ENCODE measurements at places on chromosomes 7 and 10. TPM values are rescaled to one million over a fixed set of nuclear protein-coding genes. Genes with fewer than 3 reads are reported as not detected.

- no peak for DNase-seq
Measured at GRCh38 chr10:91602868-91603568, 29.9 kb downstream of the PPP1R3C start.

DNA sequence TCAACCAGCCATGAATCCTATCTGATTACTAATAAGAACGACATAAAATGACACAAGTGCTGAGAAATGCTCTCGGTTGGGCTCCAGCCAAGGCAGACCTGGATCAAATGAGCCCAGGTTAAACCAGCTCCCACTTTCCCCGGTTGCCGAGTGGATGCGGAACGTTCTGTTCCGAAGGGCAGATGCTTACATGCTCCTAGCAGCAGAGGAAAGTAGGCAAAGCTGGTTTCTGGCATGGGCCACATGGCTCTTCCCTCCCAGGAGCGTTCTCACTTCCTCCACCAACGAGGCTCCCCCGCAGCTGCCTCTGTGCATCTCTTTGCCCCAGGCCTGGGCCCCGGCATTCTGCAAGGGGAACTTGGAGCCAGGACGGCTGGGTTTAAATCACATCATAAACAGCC, 61.8 kb upstream of the SDK1 start:
- DNase-seq, result no peak

GRCh38 chr10:84537447-84537931, 209.1 kb downstream of the CCSER2 start:
- DNase-seq, result peak; percentile 83

Gene FBXL15
- 23.6 TPM for total RNA-seq

GRCh38 chr10:132628966-132629900, 91.6 kb downstream of the INPP5A start:
- no peak for DNase-seq

Gene SUGCT
- 2.2 TPM for total RNA-seq

DNA sequence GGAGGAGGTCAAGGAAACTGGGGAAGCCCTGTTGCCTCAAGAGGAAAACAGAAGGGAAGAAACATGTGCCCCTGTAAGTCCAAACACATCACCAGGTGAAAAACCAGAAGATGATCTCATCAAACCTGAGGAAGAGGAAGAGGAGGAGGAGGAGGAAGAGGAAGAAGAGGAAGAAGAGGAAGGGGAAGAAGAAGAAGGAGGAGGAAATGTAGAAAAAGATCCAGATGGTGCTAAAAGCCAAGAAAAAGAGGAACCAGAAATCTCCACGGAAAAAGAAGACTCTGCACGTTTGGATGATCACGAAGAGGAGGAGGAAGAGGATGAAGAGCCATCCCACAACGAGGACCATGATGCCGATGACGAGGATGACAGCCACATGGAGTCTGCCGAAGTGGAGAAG, 82.7 kb upstream of the SAMD8 start:
- no peak for DNase-seq

DNA sequence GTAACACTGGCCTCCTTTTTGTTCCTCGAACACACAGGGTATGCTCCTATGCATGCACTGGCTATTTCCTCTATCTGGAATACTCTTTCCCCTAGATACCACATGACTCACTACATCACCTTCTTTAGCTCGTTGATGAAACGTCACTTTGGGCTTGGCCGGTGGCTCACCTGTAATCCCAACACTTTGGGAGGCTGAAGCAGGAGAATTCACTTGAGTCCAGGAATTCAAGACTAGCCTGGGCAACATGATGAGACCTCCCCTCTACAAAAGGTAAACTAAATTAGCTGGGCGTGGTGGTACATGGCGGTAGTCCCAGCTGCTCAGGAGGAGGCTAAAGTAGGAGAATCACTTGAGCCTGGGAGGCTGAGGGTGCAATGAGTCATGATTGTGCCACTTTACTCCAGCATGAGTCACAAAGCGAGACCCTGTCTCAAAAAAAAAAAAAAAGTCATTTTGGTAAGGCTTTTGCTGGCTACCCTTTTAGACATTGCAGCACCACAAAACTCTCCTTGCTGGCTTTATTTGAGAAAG, 14.5 kb downstream of the ANKIB1 start:
- DNase-seq, result peak; percentile 15

DNA sequence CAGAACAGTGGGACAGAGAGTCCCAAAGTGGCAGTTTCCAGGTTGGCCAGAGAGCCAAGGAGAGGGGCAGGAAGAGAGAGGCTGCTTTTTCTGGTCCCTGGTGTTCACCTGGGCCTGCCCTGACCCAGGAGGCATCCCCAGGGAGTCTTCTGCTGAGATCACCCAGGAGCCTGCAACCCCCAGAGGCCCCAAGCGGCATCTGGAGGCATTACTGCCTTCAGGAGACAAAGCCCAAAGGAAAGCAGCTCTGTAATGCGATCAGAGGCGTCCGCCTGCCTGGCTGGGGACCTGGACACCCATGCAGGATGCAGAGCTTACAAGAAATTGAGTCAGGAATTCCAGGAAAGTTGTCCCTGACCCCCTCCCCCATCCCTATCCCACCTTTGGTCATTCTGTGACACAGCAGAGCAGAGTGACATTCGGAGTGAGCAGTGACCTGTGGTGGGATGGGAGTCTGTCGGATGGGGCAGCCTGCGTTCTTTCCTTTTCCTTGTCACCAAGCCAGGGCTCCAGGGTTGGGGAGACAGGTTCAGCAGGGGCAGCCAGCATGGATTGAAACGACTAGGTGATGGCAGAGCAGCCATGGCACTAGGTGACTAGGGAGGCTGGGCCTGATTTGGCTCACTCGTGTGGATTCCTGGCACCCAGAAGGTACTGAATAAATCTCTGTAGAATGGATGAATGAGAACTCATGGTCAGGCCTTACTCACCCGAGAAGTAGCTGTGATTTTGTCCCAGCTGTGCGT, 10.4 kb downstream of the UNC5B start:
- peak; percentile 76 for DNase-seq

GRCh38 chr10:105549731-105550130, 908.6 kb downstream of the SORCS3 start:
- no peak for DNase-seq

- DNase-seq, result no peak
Measured at GRCh38 chr10:77879710-77880109, 46.8 kb downstream of the DLG5 start.

DNA sequence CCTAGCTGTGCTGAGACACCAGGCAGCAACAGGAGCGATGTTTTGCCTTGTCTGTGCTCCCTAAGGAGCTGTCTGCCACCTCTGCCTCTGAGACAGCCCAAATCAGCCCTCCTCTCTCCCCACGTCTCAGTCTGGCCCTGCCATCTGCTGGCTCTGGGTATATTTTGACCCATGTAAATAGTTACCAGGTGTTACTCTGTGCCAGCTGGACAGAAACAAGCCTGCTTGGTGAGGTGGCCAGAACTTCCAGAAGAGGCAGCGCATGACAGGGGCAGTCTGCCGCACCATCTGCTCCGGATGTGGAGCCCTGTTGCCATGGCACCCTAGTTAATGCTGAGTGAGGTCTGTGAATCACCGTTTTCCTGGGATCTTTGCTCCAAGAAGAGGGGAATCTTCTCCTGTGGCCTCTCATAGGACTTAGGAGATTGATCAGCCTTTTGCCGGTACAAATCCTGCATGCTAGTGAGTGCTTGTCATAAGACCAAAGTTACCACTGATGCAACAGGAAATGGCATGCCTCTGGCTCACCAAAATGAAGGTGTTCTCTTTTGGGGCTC, 31.8 kb downstream of the GSTO2 start:
- DNase-seq, result peak; percentile 100

DNA sequence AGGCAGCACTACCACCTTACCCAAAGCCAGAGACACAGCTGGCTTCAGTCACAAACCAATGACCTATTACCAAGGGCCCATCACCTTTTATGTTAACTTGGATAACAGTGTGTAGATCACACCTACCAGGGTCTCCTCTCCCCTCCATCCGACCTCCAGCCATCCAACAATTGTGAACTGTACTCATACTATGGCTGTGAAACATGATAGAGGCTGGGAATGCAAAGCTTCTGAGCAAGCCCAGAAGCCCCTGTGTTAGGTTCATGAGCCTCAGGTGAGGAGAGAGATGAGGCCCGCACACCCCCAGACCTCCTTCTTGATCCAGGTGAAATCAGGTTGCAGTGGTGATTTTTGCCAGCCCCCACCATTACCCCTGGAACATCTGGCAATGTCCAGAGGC, 47.7 kb downstream of the PNLIPRP2 start:
- no peak for DNase-seq

Gene BLNK
- not detected for total RNA-seq

DNA sequence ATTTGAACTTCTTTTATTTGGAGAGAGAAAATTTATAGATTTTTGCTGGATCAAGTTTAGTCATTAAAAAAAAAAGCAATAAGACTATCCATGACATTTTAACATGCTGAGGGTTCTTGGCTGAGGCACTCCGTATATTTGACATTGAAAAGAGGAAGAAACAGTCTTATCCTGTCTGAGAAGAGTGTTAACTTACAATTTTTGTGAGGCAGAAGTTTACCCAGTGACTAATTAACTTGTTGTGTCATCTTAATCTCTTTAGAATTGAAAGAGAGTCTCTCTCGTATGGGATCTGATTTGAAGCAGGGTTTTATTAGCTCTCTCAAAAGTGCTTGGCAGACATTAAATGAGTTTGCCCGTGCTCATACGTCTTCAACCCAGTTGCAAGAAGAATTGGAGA, 39.3 kb downstream of the SEC23IP start:
- peak; percentile 1 for DNase-seq

- DNase-seq, result no peak
Measured at GRCh38 chr10:95755511-95756004, 405 bp upstream of the ENTPD1 start.

GRCh38 chr10:103780242-103781149, 74.9 kb downstream of the SH3PXD2A start:
- no peak for DNase-seq

Gene FOXP2
- total RNA-seq, result 5.0 TPM

Gene SFMBT2
- total RNA-seq, result 0.22 TPM

DNA sequence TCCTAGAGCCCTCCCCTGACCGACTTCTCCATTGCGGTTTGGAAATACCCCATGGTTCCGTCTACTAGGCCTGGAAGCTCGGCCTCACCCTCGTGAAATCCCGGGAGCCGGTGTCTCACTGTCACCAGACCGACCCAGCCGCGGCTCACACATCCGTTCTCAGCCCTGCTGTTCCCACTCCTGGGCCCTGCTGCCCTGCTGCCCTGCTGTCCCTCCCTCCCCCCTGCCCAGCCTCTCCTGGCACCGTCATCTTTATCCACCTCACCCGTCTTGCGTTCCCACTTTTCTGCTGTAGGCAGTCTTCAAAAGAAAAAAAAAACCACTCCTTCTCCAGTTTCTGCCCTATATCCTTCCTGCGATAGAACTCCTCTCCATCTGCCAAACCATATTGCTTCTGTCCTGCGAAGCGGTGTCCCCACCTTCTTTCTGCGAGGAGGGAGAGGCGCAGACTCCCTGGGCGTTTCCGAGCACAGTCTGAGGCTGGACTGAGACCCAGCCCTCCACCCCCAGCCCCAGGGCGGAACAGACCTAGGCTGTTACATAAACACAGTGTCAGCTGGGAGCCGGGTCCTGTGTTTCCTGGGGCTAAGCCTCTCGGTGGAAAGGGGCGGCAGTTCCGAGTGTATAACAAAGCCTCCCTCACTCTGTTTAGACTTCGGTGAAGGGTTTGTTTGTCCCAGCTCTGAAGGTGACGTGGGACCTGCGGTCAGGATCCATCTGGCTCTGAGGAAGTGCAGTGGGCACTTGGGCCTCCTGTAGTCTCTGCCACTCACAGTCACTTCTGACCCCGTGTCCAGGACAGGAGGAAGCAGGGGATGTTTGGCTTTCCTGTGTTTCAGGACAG, 2.8 kb downstream of the AGAP3 start:
- DNase-seq, result peak; percentile 89

Gene ZNF804B
- not detected for total RNA-seq

- no peak for DNase-seq
Measured at GRCh38 chr7:158348446-158348845, 239.2 kb downstream of the PTPRN2 start.

DNA sequence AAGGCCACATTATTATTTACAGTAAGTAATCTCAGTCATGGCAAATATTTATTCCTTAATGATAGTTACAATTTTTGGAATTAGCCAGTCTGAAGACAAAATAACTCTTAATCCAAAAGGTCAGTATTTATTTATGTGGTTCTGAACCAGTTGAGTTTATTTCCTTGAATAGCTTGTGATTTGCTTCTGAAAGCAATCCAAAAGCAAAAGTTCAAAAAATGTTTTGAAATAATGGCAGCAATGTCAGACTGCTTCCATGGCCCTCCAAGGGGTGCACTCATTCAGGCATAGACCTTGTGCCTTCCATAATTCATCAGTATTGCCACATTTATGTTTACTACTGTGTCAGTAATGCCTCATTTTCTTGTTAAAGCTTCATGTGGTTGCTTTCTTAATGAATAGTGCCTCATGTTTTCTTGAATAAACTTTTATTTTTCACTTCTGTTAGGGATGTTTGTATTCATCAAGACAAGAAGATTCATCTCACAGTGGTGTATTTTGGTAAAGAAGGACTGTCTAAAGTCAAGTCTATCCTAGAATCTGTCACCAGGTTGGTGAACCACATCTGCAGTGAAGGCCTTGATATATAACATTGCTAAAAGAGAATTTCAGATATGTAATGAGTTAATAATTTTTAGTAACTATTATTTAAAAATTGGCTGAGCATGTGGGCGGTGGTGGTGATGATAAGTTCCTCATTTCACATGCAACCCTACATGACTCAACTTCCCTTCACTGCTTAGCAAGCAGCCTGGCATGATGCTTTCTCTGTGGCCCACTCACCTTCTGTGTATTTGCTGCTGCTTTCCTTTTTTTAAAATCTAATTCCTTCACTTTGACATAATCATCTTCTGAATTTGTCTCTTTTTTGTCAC, 22.0 kb downstream of the CSGALNACT2 start:
- DNase-seq, result peak; percentile 97

Gene ACTR3C
- not detected for total RNA-seq

DNA sequence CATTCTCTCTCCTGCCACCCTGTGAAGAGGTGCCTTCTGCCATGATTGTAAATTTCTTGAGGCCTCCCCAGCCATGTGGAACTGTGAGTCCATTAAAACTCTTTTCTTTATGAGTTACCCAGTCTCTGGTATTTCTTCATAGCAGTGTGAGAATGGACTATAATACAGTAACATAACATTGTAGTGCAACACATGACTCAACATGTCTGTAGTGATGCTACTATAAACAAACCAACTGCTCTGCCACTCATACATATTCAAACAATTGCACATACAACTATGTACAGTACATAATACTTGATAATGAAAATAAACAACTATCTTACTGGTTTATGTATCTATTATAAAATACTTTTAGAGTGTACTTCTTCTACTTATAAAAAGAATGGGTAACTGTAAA, 7.1 kb downstream of the ATOH7 start:
- peak; percentile 47 for DNase-seq

GRCh38 chr7:19944363-19945120, 171.1 kb upstream of the TMEM196 start:
- DNase-seq, result no peak
